Dermis microvascular lymphatic vessel endothelial cell (primary cell): ENCODE measurements at places on chromosomes 4 and X. TPM values are rescaled to one million over a fixed set of nuclear protein-coding genes. Genes with fewer than 3 reads are reported as not detected.

Gene RRH
- total RNA-seq = 0.13 TPM in 1 of 2 replicates, not detected in the other

- no peak for DNase-seq
Observed at GRCh38 chr4:85543832-85544231, 68.9 kb downstream of the ARHGAP24 start.

DNA sequence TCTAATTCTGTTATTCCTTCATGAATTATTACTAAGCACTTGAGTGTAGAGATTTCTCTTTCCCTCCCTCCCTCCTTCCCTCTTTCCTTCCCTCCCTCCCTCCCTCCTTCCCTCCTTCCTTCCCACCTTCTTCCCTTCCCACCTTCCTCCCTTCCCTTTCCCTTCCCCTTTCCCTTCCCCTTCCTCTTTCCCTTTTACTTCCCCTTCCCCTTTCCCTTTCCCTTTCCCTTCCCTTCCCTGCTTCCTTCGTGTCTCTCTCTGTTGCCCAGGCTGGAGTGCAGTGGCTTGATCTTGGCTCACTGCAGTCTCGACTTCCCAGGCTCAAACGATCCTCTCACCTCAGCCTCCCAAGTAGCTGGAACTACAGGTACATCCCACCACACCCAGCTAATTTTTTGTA lies 49.4 kb upstream of the RAB40AL start:
- DNase-seq = no peak

GRCh38 chrX:139831675-139832456 lies 101.0 kb downstream of the ATP11C start:
- peak; percentile 66 for DNase-seq

GRCh38 chrX:134649770-134650169 lies 8.5 kb downstream of the PLAC1 start:
- no peak for DNase-seq

Gene GPR82
- total RNA-seq = not detected in 2 replicates

GRCh38 chr4:153594210-153594609 lies 89.9 kb upstream of the TLR2 start:
- DNase-seq = no peak

DNA sequence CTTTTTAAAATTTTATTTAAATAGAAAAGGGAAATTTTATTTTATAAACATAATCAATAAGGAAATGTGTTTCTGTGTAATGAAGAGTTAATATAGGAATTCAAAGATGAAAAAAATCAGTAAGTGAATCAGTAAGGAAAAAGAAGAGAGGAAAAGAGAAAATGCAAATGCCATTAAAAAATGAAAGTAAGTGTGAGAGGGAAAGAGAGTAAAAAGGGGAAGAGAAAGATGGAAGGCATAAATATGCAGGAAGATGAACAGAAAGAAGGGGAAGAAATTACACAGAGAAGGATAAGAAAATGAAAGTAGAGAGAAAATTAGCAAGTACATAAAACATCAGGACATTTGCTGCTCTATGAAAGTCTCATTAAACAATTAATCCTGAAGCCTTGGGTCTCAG lies 349.9 kb downstream of the FSTL5 start:
- DNase-seq = no peak
